Fibroblast of the aortic adventitia (primary cell): ENCODE measurements at places on chromosomes 1 and 21. TPM values are rescaled to one million over a fixed set of nuclear protein-coding genes. Genes with fewer than 3 reads are reported as not detected.

Gene COL24A1
- 0.27 and 0.82 TPM in 2 replicates for total RNA-seq

Gene SLC30A10
- 0.45 TPM in 1 of 2 replicates, not detected in the other for total RNA-seq

Gene CRYAA
- not detected in 2 replicates for total RNA-seq

Gene SLAMF6
- not detected in 2 replicates for total RNA-seq

Gene CCDC181
- total RNA-seq, result 1.4 and 3.1 TPM in 2 replicates
